ENCODE measurements at places on chromosomes 12 and 14. TPM values are rescaled to one million over a fixed set of nuclear protein-coding genes. Genes with fewer than 3 reads are reported as not detected.

DNA sequence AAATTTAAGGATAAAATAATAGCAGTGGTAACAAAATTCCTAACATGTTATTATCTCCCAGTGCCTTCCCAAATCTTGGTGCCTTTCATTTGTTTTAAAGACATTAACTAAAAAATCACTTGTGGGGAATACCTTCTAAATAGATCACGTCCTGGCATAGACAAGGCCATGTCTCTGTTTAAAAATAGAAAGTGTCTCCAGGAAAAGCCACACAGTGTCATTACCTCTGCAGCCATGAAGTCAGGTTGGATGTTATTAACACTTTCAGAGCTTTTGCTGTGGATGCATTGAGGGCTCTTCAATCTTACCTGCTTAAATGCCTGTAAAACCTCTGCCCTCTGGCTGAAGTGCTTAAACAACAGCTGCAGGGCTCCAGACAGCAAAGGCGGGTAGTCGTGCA lies 211.1 kb downstream of the ITPR2 start:
- H3K27me3 ChIP-seq, result no peaks in the 10 kb centered on the region
- peaks cover 22% of the 10 kb centered on the region for H3K36me3 ChIP-seq
- no peaks in the 10 kb centered on the region for H3K4me1 ChIP-seq
- H3K27ac ChIP-seq, result no peak overlapping the region

- no peaks in the 10 kb centered on the region for H3K27me3 ChIP-seq
- no peak overlapping the region for H3K4me3 ChIP-seq
- no peaks in the 10 kb centered on the region for H3K36me3 ChIP-seq
- no peak overlapping the region for H3K27ac ChIP-seq
- no peak for DNase-seq
Measured at GRCh38 chr14:76500480-76500879, 124.5 kb downstream of the ESRRB start.

MRPL51 gene
- 172 TPM for total RNA-seq

SIX4 gene
- 80.0 TPM for total RNA-seq

Data from osteocyte (in vitro differentiated cells).